Left lung (tissue), 14 donors: ENCODE measurements at places on chromosomes 7 and 10. TPM values are rescaled to one million over a fixed set of nuclear protein-coding genes. Genes with fewer than 3 reads are reported as not detected.

DNA sequence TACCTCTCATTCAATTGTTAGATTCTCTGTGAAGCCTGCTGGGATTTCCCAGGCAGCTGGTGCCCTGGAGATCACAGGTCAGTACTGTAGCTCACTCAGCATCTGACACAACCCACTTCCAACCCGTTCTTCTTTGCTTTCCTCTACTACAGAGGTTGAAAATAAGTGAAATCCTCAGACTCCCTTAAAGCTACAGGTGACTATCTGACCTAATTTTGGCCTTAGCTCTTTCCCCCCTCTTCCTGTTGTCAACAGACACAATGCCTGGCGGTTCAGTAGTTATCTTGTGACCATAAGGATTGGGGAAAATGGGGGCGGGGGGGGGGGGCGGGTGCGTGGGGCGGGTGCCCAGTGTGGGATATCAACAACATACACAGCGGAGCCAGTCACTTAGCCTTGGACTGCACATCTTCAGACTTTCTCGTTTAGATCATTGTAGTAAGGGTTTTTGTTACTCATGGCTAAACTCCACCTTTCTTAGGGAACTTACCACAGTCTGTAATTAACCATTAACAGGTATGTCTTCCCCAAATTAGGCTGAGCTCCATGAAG lies 37.8 kb downstream of the MTPN start:
- no peak for DNase-seq

The SLC26A4 gene
- 1.3 TPM for polyA plus RNA-seq

GRCh38 chr10:78806681-78807221 lies 262.0 kb upstream of the ZMIZ1 start:
- no peak for DNase-seq

The AFAP1L2 gene
- 35.3 TPM for polyA plus RNA-seq

DNA sequence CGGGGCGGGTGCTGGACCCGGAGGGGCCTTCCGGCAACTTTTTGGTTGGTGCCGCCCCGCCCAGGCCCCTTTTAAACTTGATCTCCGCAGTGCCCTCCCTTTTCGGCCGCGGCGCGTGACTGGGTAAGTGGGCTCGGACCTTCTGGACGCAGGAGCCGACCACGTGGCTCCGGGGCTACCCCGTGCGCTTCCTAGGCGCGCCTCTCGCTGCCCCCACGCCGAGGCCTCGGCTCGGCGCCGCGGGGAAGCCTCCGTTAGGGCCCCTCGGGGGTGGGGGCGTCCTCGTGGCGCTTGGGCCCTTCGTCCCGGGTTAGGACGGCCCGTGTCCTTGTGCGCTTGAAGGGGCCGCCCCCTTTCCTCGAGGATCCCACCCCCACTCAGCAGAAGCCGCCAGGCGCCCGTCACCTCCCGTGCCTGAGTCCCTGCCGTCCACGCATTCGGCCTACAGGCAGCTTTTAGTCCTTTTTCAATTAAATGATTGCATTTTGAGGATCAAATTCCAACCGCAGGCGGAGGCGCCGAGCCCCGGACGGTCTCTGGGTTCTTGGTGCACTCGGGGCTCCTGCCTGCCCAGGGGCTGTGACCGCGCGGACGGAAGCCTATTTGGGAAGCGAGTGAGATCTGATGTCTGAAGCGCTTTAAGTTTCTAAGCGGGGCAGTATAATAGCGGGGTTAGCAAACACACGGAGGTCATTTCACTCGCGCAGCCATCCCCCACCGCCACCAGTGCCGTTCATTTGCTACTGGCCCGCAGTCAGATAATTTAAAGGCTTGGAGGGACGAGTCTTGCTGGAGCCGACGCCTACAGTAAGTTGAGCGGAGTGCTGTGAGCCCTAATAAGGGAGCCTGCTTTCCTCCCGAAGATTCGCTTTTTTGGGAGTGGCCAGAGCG lies 31.8 kb upstream of the TOMM7 start:
- peak; percentile 94 for DNase-seq

The CTAGE6 gene
- polyA plus RNA-seq, result 0.27 TPM

DNA sequence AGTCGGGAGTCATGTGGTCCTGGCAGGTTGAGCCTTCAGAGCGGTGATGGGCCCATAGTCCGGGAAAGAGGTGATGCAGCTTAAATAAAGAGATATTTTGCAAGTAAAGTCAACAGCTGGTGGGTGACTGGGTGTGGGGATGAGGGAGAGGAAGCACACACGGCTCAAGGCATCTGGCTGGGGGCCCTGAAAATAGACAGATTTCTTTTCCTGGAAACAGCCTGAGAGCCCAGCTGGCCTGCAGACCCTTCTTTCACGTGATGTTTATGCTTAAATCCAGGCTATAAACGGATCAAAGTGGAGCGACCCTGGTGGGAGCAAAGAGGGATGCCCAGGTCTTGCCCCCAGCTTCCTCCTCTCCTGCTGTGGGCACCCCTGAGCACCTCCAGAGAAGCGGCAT lies 149.1 kb downstream of the TEX36 start:
- no peak for DNase-seq

DNA sequence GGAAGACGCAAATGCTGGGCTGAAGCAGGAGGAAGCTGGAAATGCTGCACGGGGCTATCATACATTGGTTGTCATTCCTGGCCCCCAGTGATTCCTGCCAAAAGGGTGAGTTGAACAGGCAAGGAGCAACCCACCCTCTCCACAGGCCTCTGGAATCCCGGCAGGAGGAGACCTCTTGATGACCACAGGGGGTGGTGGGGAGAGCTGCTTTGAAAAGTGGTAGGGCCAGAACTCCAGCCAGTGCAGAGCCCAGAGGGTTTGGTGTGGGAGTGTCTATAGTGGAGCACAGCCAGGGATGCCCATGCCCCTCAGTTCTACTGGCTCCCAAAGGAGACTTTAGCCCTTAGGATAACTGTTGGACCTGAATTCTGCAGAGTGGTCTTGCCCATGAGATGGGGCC lies 89.2 kb downstream of the SAMD9 start:
- DNase-seq, result no peak
